ENCODE measurements at places on chromosomes 2 and 18. TPM values are rescaled to one million over a fixed set of nuclear protein-coding genes. Genes with fewer than 3 reads are reported as not detected.

DNA sequence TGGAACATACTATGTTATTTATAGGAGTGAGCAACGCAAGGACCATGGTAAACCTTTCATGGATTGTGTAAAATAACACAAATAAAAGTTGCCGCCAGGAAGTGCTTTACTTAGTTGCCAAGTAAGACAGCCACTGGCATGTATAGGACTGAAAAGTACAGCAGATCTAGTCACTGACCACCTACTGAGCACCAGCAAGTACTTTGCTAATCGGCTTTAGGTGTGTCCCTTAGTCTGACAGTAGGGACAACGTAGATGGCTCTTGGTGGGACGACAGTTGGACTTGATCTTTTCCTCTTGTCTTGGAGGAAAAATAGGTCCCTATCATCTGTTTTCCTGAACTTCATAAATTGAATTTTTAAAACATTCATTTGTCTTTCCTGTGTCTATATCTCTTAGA lies 13.6 kb upstream of the CXXC1 start:
- DNase-seq = no peak

Gene IGFBP2
- 848 TPM for total RNA-seq

Gene FEZ2
- 22.7 TPM for total RNA-seq

DNA sequence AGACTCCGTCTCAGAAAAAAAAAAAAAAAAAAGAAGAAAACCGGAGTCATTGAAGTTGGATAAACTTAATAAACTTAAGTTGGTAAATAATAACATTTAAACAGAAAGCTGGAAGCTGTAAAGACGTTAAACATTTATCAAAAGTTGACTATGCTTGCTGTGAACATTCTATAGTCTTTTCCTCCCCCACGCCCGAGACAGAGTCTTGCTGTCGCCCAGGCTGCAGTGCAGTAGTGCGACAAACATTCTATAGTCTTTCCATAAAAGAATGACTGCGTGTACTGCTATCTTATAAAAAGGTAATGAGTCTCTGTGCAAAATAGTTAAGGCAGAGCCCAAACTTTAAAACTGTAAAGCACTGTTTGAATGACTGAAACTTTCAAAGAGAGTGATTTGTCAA lies 45.2 kb downstream of the PPP4R1 start:
- no peak for DNase-seq

- DNase-seq = peak; percentile 83
These were observed 48.0 kb upstream of the MRPL33 start for GRCh38 chr2:27723372-27724144.

Gene ELOA2
- not detected for total RNA-seq

GRCh38 chr2:190846746-190847145 lies 33.9 kb upstream of the GLS start:
- no peak for DNase-seq

Gene DUSP19
- total RNA-seq = 1.3 TPM

Gene IL1B
- total RNA-seq = not detected

GRCh38 chr18:3329471-3329870 lies 67.5 kb downstream of the MYL12B start:
- DNase-seq = no peak

GRCh38 chr2:185208261-185208660 lies 530.3 kb upstream of the FSIP2 start:
- DNase-seq = peak; percentile 32

Gene KCNG2
- total RNA-seq = 0.14 TPM

- DNase-seq = peak; percentile 56
These were observed 62.8 kb upstream of the OTOS start for GRCh38 chr2:240203031-240203787.

- peak; percentile 13 for DNase-seq
These were observed 86.7 kb downstream of the C18orf54 start for GRCh38 chr18:54444319-54444914.

Gene GPR35
- not detected for total RNA-seq

- DNase-seq = peak; percentile 64
These were observed 122.7 kb upstream of the NABP1 start for GRCh38 chr2:191555092-191555742.

DNA sequence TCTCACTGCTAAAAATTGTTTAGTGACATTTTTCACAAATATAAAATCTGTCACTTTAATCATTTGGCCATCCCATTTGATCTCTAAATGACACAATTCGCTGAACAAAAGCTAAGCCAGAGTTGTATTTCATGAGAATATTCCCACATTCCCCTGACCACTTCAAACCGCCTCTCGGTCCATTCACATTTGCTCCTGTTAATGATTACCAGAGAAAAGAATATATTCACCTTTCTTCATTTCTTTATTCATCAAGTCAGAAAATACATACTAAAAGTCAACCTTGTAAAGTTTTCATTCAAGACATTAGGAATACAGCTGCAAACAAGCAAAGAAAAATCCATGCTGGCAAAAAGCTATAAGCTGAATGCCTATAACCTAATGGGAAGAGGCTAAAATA lies 225.5 kb downstream of the DOK6 start:
- DNase-seq = no peak

DNA sequence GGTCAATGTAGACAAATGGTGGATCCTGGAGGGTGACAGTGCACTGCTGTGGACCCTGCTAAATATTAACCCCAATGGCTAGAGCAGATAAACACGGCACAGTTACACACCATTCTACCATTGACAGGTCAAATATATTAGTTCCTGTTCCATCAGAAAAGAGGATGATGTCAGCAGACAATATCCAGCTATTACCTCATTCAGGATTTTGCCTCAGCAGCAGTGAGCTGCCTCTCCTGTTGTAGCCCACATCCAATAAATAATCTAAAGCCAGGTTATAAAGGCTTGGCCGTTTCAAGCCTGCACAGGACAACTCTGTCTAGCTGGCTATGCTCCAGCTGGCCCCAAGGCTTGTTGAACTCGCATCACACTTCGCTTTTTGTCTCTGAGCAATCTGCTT lies 31.6 kb upstream of the NETO1 start:
- DNase-seq = no peak

DNA sequence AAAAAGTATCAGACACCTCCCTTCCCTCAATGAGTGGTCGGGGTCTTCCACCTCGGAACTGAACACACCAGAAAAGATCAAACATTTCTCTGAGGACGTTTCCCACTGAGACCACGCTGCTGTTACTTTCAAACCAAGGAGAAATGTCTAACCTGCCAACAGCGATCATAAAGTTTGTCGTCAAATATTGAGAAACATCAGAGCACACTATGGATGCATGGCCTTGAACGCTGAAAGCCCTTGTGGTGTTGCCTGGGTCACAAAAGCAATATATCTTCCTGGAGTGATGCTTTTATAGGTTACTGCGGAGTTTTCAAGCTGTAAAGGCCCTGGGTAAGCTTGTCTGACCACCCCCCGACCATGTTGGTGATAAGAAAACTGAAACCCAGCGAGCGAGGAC lies 70.2 kb upstream of the ID2 start:
- no peak for DNase-seq

- no peak for DNase-seq
These were observed 30.2 kb downstream of the XDH start for GRCh38 chr2:31384351-31384750.

DNA sequence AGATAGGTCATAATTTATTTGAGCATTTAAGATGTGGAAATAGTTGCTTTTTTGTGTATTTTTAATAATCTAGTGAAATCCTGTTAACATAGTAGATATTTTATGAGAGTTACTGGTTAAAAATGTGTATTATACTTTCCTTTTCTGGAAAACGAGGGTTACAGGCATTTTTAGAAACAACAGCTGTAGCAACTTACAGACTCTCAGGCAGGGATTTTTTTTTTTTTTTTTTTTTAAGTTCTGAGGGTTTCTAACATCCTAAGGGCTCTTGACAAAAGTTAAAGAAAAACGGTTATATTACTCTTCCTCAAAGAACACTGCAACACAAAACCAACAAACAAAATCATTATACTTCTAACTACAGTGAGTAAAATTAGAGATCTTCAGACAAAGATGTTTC lies 205.9 kb downstream of the ACKR3 start:
- no peak for DNase-seq

Gene POTEC
- not detected for total RNA-seq

DNA sequence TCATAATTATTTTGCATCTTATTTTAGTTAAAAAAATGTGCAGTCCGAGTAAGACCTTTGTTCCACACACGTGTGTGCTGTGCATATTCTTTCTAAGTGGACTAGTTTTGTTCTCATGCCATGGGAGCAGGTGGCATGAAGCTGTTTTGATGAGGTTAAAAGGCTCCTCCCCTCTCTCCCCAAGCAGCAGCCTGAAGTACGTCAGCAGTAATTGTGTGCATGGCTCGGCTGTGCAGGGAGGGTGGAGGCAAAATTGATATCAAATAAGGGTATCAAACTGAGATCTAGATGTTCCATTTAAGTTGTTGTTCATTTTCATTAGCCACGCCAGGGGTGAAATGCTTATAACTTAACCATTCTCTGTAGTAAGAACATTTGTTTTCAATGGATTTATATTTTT lies at the start of gene NYAP2:
Gene NYAP2, plus strand, starts transcription at position 207 of the 400 bp plus-strand sequence. CDS start 9,171 bp downstream, outside the sequence.
- no peak for DNase-seq

Gene CROCC2
- not detected for total RNA-seq

GRCh38 chr2:46296840-46297545 lies at the start of gene EPAS1:
Gene EPAS1 (plus strand): TSS chr2:46297407. CDS start chr2:46297912, 505 bp downstream.
- peak; percentile 99 for DNase-seq

Gene MEMO1
- 54.2 TPM for total RNA-seq

Gene ATF2
- 43.7 TPM for total RNA-seq

Gene COLEC11
- 0.07 TPM for total RNA-seq

Gene COL4A4
- total RNA-seq = 0.67 TPM

GRCh38 chr2:51151490-51152140 lies 119.7 kb upstream of the NRXN1 start:
- no peak for DNase-seq

GRCh38 chr2:131431336-131431735 lies 44.6 kb upstream of the TUBA3D start:
- no peak for DNase-seq

DNA sequence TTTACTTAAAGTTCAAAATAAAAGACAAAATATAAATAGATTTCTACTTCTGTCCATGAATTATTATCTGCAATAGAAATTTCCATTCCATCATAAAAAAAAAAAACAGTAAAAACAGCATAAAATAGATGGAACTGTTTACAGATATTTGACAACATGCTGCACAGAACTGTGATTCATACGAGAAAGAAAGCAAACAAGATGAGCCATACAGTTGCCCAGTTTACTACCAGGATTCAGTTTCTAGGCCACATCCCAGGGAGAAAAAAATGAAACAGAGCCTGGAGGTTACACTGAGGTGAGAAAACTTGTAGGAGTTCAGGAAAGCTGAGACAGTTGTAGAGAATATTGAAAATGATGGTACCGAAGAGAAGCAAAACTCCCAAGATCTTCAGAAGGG lies 1426.9 kb upstream of the ACVR2A start:
- DNase-seq = no peak

Gene GALM
- total RNA-seq = 21.8 TPM

GRCh38 chr2:9554921-9555296 lies 721 bp downstream of the ADAM17 start:
- DNase-seq = no peak

- DNase-seq = no peak
These were observed 1441.7 kb upstream of the CELF4 start for GRCh38 chr18:39007031-39007902.

DNA sequence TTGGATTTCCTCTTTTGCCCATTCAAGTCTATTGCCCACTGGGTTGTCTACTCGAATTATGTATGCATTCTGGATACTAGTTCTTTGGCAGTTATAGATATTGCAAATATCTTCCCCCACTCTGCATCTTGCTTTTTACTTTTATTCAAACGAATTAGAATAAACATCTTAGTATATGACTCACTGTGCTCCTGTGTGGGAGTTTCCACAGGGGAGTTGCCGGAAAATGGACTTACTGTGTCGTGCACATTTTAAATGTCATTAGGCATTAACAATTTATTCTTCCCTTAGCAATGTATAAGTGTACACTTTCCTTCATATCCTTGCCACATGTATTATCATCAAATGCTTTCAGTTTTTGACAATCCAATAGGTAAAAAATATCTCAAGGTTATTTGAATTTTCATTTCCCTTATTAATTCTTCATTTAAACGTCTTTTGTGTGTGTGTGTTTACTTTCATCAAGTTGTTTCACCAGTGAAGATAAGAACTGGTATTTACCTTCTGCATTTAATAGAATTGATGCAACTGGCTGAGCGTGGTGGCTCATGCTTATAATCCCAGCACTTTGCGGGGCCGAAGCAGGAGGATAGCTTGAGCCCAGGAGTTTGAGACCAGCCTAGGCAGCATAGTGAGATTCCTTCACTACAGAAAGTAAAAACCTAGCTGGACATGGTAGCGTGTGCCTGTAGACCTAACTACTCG lies 4.6 kb upstream of the UGT1A5 start:
- no peak for DNase-seq

Gene KCNF1
- total RNA-seq = 3.0 TPM

All from H7 (cell line).